ENCODE measurements at places on chromosomes 2 and 18. TPM values are rescaled to one million over a fixed set of nuclear protein-coding genes. Genes with fewer than 3 reads are reported as not detected.

- H3K4me3 ChIP-seq = no peak overlapping the region
- peaks cover 2% of the 10 kb centered on the region for H3K36me3 ChIP-seq
- H3K27ac ChIP-seq = no peak overlapping the region
- H3K27me3 ChIP-seq = no peaks in the 10 kb centered on the region
Observed at GRCh38 chr2:25316101-25316500, 25.6 kb downstream of the DNMT3A start.

Gene PAPOLG
- total RNA-seq = 12.7 TPM

Gene FAHD2A
- total RNA-seq = 23.9 TPM

- peaks cover 4% of the 10 kb centered on the region for H3K27me3 ChIP-seq
- H3K36me3 ChIP-seq = peaks cover 1% of the 10 kb centered on the region
- H3K27ac ChIP-seq = no peak overlapping the region
- peak; percentile 56 for DNase-seq
- no peak overlapping the region for H3K4me3 ChIP-seq
Observed at GRCh38 chr2:128646091-128646490, 327.4 kb upstream of the HS6ST1 start.

Gene CNDP1
- 0.22 TPM for total RNA-seq

Gene GBX2
- 16.7 TPM for total RNA-seq

GRCh38 chr18:29164020-29164706 lies 987.2 kb upstream of the CDH2 start:
- no peak overlapping the region for H3K4me3 ChIP-seq
- no peaks in the 10 kb centered on the region for H3K27me3 ChIP-seq

Gene GALNT14
- 17.8 TPM for total RNA-seq

Gene ASTL
- total RNA-seq = not detected

Gene RFX8
- total RNA-seq = not detected

DNA sequence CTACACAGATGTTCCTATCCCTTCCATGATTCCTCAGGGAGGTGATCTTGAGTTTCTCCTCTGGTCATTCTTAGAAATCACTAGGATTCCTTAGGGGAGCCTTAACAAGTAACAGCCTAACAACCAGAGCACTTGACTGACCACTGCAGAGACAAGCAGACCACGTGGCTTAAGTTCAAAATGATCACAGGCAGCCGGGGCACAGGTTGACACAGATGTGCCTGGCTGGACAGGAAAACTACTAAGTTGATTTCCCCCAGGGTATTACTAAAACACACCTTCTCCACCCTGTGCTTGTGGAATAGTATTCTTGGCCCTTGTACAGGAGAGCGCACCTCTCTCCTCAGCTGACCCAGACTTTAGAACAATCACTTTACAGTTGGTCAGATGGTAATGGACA lies 29.9 kb downstream of the ST3GAL5 start:
- H3K36me3 ChIP-seq = peaks cover 6% of the 10 kb centered on the region
- H3K27ac ChIP-seq = no peak overlapping the region
- peaks cover 4% of the 10 kb centered on the region for H3K4me1 ChIP-seq
- no peak for DNase-seq

GRCh38 chr18:26909599-26910290 lies 44.2 kb upstream of the AQP4 start:
- peaks cover 17% of the 10 kb centered on the region for H3K4me1 ChIP-seq
- no peak overlapping the region for H3K4me3 ChIP-seq
- no peak overlapping the region for H3K27ac ChIP-seq

Gene KIF5C
- 3.8 TPM for total RNA-seq

Gene EML6
- total RNA-seq = 1.1 TPM

GRCh38 chr2:240714747-240715725 lies 23.4 kb downstream of the AQP12A start:
- H3K36me3 ChIP-seq = peaks cover 3% of the 10 kb centered on the region
- no peak overlapping the region for H3K27ac ChIP-seq
- DNase-seq = no peak
- peaks cover 5% of the 10 kb centered on the region for H3K27me3 ChIP-seq

DNA sequence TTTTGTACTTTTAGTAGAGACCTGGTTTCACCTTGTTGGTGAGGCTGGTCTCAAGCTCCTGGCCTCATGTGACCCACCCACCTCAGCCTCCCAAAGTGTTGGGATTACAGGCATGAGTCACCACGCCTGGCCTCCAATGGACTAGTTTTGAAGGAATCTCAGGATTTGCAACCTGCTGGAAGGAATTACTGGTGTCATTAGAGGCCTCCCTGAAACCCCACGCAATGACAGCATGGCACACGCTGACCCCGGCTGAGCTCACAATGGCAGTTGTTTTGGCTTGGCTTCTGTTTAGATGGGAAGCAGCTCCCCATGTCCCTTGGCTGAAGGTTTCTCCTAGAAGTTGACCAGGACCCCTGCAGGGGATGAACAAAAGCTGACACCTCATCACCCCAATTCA lies 23.1 kb upstream of the COPS8 start:
- H3K4me3 ChIP-seq = no peak overlapping the region
- no peak for DNase-seq
- H3K27ac ChIP-seq = no peak overlapping the region
- H3K27me3 ChIP-seq = no peaks in the 10 kb centered on the region
- H3K4me1 ChIP-seq = peaks cover 10% of the 10 kb centered on the region
